ENCODE measurements at places on chromosomes 4 and X. TPM values are rescaled to one million over a fixed set of nuclear protein-coding genes. Genes with fewer than 3 reads are reported as not detected.

Gene NR0B1
- total RNA-seq = not detected

Gene BMP15
- not detected for total RNA-seq

Gene MEPE
- not detected for total RNA-seq

Gene KCNIP4
- not detected for total RNA-seq

Gene SPIN2A
- total RNA-seq = not detected

Gene NR3C2
- total RNA-seq = 0.18 TPM

Gene PABPC5
- total RNA-seq = 1.2 TPM

Gene ARMCX1
- total RNA-seq = 34.6 TPM

Gene SPATA18
- total RNA-seq = 9.4 TPM

Gene CXXC4
- total RNA-seq = not detected

Gene FGF13
- not detected for total RNA-seq

Gene GAGE12E
- total RNA-seq = not detected

Gene CXCL9
- not detected for total RNA-seq

Gene IL9R
- total RNA-seq = not detected

Gene CHRDL1
- 4.3 TPM for total RNA-seq

Gene NLGN4X
- not detected for total RNA-seq

Gene EREG
- total RNA-seq = 0.58 TPM

Gene GAGE1
- not detected for total RNA-seq

Gene RTL3
- under 0.01 TPM for total RNA-seq

Data from myometrial cell (primary cell).